ENCODE measurements at places on chromosomes 3 and 15.

DNA sequence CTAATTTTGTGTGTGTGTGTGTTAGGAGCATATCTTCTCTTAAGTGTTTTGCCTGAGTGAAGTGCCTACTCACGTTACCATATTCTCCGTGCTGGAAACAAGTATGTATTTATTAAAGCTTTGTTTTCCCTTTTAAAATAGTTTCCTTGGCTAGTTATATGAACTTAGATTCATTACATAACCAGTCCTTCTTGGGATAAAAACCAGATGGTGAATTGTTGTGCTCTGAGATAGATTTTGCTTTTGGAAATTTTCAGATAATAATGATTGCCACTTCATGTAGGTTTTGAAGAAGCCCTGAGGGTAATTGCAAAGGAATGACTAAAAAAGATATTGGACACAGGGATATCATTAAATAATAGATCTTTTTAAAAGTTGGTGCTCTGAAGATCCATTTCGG, 390.2 kb upstream of the SGO1 start:
- no peak for DNase-seq

- DNase-seq: no peak
These were observed 127.9 kb downstream of the DTWD1 start for GRCh38 chr15:49748791-49749190.

GRCh38 chr3:66312039-66312438, 91.2 kb downstream of the SLC25A26 start:
- DNase-seq: no peak

DNA sequence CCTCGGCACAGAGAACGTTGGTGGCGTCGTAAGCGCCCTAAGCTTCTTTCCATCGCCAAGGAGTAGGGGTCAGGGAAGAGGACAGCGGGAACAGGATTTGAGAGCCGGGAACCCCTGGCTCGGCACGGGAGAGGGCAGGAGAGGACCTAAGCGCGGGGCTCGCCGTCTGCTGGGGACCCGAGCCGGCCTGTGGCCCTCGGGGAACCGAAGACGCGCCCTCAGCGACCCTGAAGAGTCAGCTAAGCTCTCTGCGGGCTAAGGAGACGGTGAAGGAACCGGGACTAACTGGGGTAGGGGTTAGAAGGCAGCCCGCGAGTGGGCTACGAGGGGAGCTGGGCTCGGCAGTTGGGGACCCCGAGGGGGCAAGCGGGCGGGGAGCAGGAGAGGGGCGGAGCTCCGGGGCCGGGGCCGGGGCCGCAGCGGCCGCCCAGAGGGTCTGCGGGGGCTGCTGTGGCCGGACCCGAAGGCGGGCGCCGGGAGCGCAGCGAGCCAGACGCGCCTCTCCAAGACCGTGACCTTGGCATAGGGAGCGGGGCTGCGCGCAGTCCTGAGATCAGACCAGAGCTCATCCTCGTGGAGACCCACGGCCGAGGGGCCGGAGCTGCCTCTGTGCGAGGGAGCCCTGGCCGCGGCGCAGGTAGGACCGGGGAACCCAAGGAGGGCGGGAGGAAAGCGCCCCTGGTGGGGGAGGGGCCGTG, 574 bp downstream of the CASR start:
- no peak for DNase-seq

DNA sequence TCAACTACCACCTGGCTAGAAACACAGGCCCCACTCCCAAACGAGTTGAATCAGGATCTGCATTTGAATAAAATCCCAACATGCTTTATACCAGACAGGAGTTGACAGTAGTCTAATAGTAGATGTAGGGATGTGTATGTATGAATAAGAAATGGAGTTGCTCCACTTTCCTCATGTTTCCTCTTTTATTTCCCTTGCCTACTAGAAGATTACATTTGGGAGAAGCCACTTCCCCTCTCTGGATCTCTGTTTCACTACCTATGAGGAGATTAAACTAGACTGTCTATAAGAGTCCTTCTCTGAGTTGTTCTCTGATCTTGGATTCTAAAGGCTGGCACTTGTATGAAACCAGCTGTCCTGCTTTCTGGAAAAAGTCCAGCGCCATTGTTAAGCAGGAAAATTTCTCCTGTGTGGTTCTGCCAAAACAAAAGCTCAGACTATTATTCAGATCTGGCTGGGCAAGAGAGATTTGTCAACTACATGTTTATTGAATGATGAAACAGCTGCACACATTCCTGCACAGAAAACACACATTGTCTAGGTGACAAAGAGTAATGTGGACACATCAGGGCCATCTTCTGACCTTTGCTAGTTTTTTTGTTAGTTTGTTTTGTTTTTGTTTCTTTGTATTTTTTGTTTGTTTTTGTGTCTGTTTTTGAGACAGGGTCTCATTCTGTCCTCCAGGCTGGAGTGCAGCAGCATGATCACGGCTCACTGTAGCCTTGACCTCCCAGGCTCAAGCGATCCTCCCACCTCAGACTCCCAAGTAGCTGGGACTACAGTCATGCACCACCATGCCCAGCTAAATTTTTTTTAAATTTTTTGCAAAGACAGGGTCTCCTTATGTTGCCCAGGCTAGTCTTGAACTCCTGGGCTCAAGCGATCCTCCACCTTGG, 29.9 kb downstream of the ACP3 start:
- DNase-seq: no peak

- DNase-seq: no peak
These were observed 457.1 kb upstream of the ADAMTS9 start for GRCh38 chr3:65144791-65145351.

Measured in stimulated activated CD8-positive, alpha-beta memory T cell treated with anti-CD3 and anti-CD28 coated beads, Interleukin-15, amount 100 ng/mL, for 1 hour (primary cell).